Mesenteric fat pad (tissue), 1 donor: ENCODE measurements at places on chromosomes 12 and 14. TPM values are rescaled to one million over a fixed set of nuclear protein-coding genes. Genes with fewer than 3 reads are reported as not detected.

GRCh38 chr14:90426663-90427062 is 29.8 kb downstream of the CALM1 start:
- DNase-seq = peak; percentile 88

DNA sequence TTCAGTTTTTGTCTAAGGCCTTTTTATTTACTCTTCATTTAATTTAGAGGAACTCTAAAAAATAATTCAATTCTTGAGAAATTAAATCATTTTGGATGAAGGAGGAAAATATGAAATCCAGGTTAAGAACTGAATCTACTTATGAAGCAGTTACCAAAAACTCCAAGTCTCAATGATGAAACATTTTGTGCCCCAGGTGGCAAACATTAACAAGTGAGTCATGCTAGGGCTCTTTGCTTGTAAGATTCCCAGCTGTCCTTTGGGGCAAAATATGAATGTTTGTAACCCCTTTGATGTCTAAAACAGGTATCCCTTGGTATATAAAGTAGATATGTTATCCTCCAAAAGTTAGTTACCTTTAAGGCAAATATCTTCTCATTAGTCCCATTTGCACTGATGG is 202.4 kb downstream of the NEDD1 start:
- no peak for DNase-seq

GRCh38 chr12:97194546-97194945 is 268.1 kb upstream of the RMST start:
- DNase-seq = no peak

DNA sequence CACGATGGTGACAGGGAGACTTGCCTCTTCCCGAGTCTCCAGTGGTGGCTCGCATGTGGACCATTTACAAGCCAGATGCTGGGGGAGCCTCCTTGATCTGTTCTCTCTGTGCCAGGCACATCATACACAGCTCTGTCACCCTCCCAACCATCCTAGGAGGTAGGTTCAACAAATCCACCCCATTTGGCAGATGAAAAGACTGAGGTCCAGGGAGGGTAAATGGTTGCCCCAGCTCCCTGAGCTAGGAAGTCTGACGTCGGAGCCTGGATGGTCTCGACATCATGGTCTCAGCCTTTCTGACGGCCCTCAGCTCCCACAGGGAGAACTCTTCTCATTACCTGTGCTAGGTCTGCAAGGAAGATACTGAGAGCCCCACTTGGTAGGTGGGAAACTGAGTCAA is 189.6 kb downstream of the RBM19 start:
- no peak for DNase-seq

- no peak for DNase-seq
Measured at GRCh38 chr12:72144553-72144952, 127.6 kb upstream of the TRHDE start.

- no peak for DNase-seq
Measured at GRCh38 chr12:89846473-89847055, 137.9 kb upstream of the ATP2B1 start.

The CD63 gene
- 1,545 TPM for total RNA-seq

GRCh38 chr12:121765573-121765972 is 27.9 kb downstream of the RHOF start:
- DNase-seq = no peak

DNA sequence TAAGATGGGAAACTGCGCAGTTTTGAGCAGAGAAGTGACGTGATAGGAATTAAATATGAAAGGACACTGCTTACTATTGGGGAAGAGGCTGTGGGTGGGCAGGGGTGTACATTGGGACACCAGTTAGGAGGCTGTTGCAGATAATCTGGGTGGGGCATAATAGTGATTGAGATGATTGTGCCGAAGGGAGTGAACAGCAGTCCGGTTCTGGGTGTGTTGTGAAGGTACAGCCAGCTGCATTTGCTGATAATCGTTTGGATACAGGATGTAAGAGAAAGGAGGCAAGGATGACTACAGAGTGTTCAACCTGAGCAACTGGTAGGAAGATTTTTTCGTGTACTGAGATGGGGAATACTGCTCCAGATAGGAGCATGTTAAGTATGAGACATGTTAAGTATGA is 205.2 kb upstream of the NEDD1 start:
- no peak for DNase-seq

The CRACR2A gene
- 4.7 TPM for total RNA-seq

GRCh38 chr14:73726025-73726961 is 12.1 kb upstream of the PNMA1 start:
- DNase-seq = peak; percentile 82

- no peak for DNase-seq
Measured at GRCh38 chr14:67510121-67510520, 21.6 kb upstream of the TMEM229B start.

GRCh38 chr12:116977465-116978380 is 67.0 kb downstream of the FBXW8 start:
- no peak for DNase-seq

The KRT5 gene
- total RNA-seq = 3.0 TPM

DNA sequence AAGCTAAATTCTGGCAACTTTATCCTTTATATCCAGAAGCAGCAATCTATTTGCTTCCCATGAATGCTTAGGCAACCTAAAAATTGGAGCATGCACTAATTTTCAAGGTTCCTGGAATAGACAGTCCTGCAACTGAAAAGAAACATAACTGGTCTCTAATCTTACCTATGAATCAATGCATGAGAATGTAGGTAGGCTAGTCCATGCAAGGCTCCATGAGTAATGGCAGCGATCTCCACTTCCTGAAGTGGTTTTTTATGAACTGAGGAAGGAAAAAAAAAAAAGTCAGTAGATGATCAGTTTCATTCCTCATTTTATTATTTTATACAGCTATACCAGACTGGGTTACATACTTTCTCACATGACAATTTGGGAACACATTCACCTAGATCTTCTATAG is 102.0 kb downstream of the PEBP1 start:
- no peak for DNase-seq

- DNase-seq = no peak
Measured at GRCh38 chr12:53830631-53831030, 78.9 kb upstream of the CISTR start.

The NOVA1 gene
- 11.7 TPM for total RNA-seq

- DNase-seq = peak; percentile 33
Measured at GRCh38 chr12:57626921-57627445, 6.0 kb downstream of the B4GALNT1 start.

DNA sequence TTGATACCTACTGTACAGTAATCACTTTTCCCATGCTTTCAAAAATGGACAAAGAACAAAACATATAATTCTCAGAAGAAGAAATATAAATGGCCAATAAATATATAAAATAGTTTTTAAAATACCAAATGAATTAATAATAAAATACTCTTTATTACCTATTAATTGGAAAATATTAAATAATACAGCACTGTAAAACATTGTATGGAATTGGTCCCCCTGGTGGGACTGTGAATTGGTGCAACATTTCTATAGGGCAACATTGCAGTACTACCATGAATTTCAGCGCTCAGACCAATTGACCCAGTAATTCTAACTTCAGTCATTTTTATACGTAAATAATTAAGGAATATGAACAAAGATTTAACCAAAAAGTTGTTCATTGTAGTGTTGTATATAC is 162.6 kb downstream of the PELI2 start:
- no peak for DNase-seq

The FAM234B gene
- 8.0 TPM for total RNA-seq

DNA sequence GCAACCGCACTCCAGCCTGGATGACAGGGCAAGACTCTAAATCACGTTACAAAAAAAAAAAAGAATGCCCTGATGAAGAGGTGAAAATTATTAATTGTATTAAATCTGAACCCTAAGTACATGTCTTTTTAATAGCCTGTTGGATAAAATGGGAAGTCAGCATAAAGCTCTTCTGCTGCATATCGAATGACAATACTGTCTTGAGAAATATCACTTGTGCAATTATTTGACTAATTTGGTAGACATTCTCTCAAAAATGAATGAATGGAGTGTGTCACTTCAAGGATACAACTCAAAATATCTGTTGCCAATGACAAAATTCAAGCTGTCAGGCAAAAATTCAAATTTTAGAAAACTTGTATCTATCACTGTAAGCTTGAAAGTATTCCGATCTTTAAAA is 38.9 kb downstream of the DNAI7 start:
- no peak for DNase-seq

The CPNE6 gene
- total RNA-seq = not detected

DNA sequence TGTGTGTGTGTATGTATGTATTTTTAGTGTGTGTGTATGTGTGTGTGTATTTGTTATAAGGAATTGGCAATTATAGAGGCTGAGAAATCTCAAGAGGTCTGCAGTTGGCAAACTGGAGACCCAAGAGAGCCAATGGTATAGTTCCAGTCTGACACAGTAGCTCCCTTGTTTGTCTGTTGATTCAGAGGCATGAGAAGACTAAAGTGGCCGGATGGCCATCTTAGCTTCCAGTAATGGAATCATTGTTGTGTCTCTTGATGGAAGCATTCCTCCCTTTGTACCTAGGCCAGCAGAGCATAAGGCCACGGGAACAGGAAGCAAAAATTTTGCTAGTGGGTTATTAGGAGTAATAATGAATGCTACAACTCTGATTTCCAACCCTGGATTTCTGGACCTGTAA is 460.6 kb downstream of the TMTC2 start:
- DNase-seq = no peak

GRCh38 chr14:75267141-75267721 is 11.4 kb upstream of the FOS start:
- DNase-seq = no peak

GRCh38 chr12:116556964-116557698 is 2.0 kb upstream of the MAP1LC3B2 start:
- DNase-seq = no peak

DNA sequence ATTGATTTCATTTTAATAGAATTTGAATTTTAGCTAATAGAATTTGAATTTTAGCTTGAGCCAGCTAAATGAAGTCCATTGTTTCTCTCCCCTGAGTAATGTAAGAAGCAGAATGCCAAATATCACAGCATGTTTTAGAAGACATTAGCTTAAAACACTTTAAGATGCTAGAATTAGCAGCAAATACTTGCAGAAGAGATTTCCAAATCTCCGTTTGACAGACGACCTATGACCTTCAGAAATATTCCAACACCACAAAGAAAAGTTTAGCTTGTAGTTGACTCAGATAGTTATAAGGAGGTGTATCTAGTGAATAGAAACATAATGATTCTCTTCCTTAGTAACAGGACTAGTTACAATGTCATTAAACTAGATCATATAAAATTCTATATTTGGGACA is 51.7 kb upstream of the MYF6 start:
- DNase-seq = no peak

The SYNDIG1L gene
- total RNA-seq = not detected

- DNase-seq = no peak
Measured at GRCh38 chr14:86035882-86036281, 505.9 kb downstream of the FLRT2 start.

GRCh38 chr12:105852496-105852895 is 286.3 kb downstream of the NUAK1 start:
- DNase-seq = no peak

GRCh38 chr14:88188745-88189416 is 134.2 kb downstream of the KCNK10 start:
- no peak for DNase-seq

The CCDC177 gene
- not detected for total RNA-seq

- DNase-seq = peak; percentile 73
Measured at GRCh38 chr12:3551976-3552725, 61.1 kb downstream of the PRMT8 start.

The SLC2A14 gene
- 5.4 TPM for total RNA-seq

- DNase-seq = no peak
Measured at GRCh38 chr12:75917083-75917482, 114.5 kb downstream of the PHLDA1 start.

- DNase-seq = no peak
Measured at GRCh38 chr14:54278665-54279295, 118.0 kb upstream of the CDKN3 start.

DNA sequence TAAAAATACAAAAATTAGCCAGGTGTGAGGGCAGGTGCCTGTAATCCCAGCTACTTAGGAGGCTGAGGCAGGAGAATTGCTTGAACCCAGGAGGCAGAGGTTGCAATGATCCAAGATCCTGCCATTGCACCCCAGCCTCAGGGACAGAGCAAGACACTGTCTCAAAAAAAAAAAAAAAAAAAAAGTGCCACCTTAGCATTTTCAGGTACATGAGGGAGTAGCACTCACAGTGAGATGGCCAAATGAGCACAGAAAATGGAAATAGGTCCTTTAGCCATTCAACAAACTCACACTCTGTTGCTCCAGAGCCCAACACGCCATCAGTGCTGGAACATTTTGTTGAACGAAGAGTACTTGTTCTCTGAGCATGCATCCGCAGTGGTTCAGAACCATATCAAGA is 75.2 kb upstream of the MYL2 start:
- DNase-seq = no peak
